ENCODE measurements at places on chromosomes 2 and 18.
A peak's percentile ranks its signal among the peaks of the same experiment; 100 is the strongest.

DNA sequence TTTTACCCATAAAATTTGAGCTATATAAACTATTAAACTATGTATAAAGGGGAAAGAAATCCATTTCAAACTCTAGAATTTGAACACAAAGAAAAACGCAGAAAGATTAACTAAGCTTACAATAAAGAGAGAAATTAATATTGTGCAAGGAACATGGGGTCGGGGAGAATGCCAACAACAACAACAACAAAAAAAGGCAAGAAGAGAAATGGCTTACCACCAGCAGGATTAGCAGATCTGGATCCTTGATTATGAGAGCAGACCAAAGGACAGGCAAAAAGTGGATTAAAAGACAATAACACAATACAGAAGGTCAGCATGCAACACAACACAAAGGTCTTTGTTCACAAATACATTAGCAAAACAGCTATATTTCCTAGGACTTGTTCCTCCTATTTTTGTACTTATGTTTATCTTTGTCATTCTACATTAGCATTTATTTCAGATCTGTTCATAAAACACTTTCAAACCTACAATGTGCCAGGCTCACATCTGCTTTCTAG, 103.4 kb upstream of the RNU4ATAC start:
- no peak for DNase-seq

GRCh38 chr2:50763776-50764175, 268.2 kb downstream of the NRXN1 start:
- no peak for DNase-seq

DNA sequence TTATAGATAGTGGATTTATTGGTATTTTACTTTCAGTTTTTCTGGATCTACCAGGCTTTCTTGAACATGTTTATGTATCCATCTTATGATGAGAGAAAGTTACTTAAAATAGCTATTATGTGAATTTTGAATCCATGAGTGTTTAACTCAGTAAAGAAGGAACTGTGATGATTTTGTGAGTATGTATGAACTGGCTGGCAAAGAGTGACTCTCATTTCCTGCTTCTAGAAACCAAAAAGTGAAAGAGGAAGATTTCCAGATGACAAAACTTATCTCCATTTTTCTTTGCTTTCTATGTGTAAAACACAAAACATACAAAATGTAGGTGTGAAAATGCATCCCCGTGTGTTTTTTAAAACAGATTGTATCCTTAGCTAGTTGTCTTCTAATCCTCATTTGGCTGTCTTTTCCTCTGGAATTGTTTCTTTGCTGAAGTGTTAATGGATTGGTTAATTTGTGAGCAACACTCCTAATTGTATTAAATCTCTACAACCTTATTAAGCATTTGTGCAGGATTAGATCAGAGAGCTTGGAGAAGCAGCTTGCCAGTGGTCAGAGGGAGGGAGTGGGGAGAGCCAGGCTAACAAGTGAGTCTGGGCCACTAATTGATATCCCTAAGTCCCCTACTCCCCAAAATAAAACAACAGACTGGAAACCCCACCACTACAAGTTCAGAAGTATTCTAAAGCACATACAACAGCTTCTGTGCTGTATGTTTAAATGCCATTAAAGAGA, 23.9 kb downstream of the PTPRM start:
- no peak for DNase-seq

GRCh38 chr2:42102591-42103450, 55.0 kb downstream of the PKDCC start:
- DNase-seq: no peak

DNA sequence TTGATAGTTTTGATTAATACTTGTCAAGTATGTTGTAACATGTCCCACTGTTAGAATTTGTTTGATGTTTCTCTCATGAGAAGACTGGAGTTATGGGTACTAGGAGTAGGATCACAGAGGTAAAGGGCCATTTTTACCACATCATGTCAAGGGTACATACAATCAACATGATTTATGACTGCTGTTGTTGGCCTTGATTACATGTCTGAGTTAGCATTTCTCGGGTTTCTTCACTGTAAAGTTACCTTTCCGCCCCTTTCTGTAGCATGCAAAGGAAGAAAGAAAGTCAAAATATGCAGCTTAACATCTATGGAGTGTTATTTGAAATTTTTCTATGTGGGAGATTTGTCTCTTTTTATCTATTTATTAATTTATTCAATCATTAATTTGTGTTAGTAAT, 1456.4 kb downstream of the SUCLG1 start:
- no peak for DNase-seq

- DNase-seq: peak; percentile 37
Observed at GRCh38 chr2:217622205-217623060, 380.4 kb downstream of the TNS1 start.

GRCh38 chr2:199308567-199308966, 149.2 kb downstream of the SATB2 start:
- DNase-seq: no peak

Data from NCI-H1105 treated with DMSO at 0.1 percent for 48 hours (cell line).